Pancreas (tissue), 10 donors: ENCODE measurements at places on chromosomes 13 and 19. TPM values are rescaled to one million over a fixed set of nuclear protein-coding genes. Genes with fewer than 3 reads are reported as not detected.

CYP2A7 gene
- total RNA-seq = not detected

CYP4F12 gene
- total RNA-seq = 0.31 TPM

TRPC4 gene
- total RNA-seq = 0.55 TPM

GRCh38 chr19:30071871-30072270 is 129.8 kb downstream of the URI1 start:
- H3K27ac ChIP-seq = no peak overlapping the region
- H3K4me1 ChIP-seq = no peaks in the 10 kb centered on the region
- H3K4me3 ChIP-seq = no peak overlapping the region

GRCh38 chr13:24511019-24511815 is 1.4 kb downstream of the PARP4 start:
- H3K27me3 ChIP-seq = no peaks in the 10 kb centered on the region
- H3K36me3 ChIP-seq = no peaks in the 10 kb centered on the region
- peak overlapping the region; percentile 96 for H3K4me3 ChIP-seq
- DNase-seq = no peak
- H3K27ac ChIP-seq = peak overlapping the region; percentile 96

- no peak overlapping the region for H3K4me3 ChIP-seq
- no peak for DNase-seq
- no peaks in the 10 kb centered on the region for H3K4me1 ChIP-seq
- no peaks in the 10 kb centered on the region for H3K27me3 ChIP-seq
- H3K27ac ChIP-seq = no peak overlapping the region
- no peaks in the 10 kb centered on the region for H3K36me3 ChIP-seq
These were observed 207.6 kb downstream of the DACH1 start for GRCh38 chr13:71659404-71659803.

IL17D gene
- total RNA-seq = 0.51 TPM

USHBP1 gene
- total RNA-seq = 1.2 TPM

LILRA6 gene
- total RNA-seq = 0.35 TPM

- no peak overlapping the region for H3K4me3 ChIP-seq
- no peaks in the 10 kb centered on the region for H3K36me3 ChIP-seq
- no peak overlapping the region for H3K27ac ChIP-seq
- no peak for DNase-seq
- H3K27me3 ChIP-seq = no peaks in the 10 kb centered on the region
These were observed 981.5 kb downstream of the DIAPH3 start for GRCh38 chr13:59182241-59182640.

- no peaks in the 10 kb centered on the region for H3K4me1 ChIP-seq
- H3K36me3 ChIP-seq = no peaks in the 10 kb centered on the region
- H3K27me3 ChIP-seq = no peaks in the 10 kb centered on the region
- peak; percentile 99 for DNase-seq
- H3K27ac ChIP-seq = peak within 1 kb of the TSS; percentile 9
- peak within 1 kb of the TSS; percentile 77 for H3K4me3 ChIP-seq
These were observed at the start of gene DKKL1 for GRCh38 chr19:49363268-49364082. TSS of gene DKKL1 (plus strand) at chr19:49363877. CDS start at chr19:49363999, 122 bp downstream.

CEACAM8 gene
- not detected for total RNA-seq

DNA sequence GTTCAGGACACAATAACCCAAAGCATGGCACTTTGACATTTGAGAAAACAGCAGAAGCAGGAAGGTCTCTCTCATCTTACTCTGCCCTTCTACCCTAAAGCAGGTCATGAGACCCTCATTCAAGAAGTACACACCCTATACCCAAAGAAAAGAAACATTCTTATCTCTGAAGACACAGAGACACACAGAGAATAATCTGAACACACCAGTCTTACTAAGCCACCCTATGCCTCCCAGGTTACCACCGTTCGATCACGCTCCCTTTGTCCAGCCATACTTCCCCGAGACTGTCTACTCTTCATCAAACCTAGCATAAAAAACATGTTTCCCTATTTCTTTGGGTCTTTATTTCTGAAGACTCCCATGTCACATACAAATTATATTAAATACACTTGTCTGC is 66.5 kb upstream of the ANKRD10 start:
- DNase-seq = no peak
- no peaks in the 10 kb centered on the region for H3K36me3 ChIP-seq
- H3K27me3 ChIP-seq = no peaks in the 10 kb centered on the region
- no peaks in the 10 kb centered on the region for H3K4me1 ChIP-seq
- no peak overlapping the region for H3K27ac ChIP-seq
- H3K4me3 ChIP-seq = no peak overlapping the region

- H3K27me3 ChIP-seq = no peaks in the 10 kb centered on the region
- no peaks in the 10 kb centered on the region for H3K36me3 ChIP-seq
- peaks cover 5% of the 10 kb centered on the region for H3K4me1 ChIP-seq
- no peak overlapping the region for H3K27ac ChIP-seq
These were observed 321.7 kb downstream of the DCT start for GRCh38 chr13:94157705-94158218.

DNA sequence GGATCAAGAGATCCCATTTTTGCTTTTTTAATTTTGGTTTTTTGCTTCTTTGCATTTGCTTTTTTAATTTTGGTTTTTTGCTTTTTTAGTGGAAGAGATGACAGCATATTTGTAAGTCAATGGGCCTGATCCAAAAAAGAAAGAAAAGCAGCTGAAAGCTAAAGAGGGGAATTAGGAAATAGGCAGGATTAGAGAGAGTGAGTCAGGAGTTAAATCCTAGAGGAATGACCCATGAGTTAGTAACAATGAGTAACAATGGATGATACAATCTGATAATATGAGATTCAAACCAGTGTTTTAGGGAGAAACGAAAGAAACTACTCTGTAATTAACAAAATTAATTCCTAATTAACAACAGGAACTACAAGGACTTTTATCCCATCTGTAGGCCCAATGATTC is 111.2 kb upstream of the SGCG start:
- no peak overlapping the region for H3K27ac ChIP-seq
- DNase-seq = no peak
- no peaks in the 10 kb centered on the region for H3K36me3 ChIP-seq

ZSCAN4 gene
- not detected for total RNA-seq
